Stimulated activated CD8-positive, alpha-beta memory T cell treated with anti-CD3 and anti-CD28 coated beads, Interleukin-7, amount 100 ng/mL, for 1 hour (primary cell): ENCODE measurements at places on chromosomes 11 and 22.

DNA sequence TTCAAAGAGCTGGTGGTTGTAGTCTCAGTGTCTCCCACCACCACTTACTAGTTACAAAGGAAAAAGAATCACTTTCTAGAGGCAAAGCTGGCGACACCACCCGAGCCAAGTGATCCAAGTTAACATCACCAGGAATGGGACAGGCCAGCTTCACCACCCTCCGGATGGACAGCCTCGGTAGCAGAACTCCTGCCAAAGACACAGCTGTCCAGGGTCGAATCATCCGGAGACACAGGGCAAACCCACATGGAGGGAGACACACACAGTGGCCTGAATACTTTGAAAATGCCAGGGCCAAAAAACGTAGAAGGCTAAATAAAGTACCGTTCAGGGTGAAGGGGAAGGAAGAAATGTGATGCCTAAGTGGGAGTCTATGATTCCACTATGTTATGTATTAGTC is 33.1 kb downstream of the KCNQ1 start:
- no peak for DNase-seq

GRCh38 chr22:38841211-38841610 is 2.6 kb downstream of the NPTXR start:
- no peak for DNase-seq

GRCh38 chr11:9020916-9021315 is 17.1 kb upstream of the NRIP3 start:
- DNase-seq = no peak

DNA sequence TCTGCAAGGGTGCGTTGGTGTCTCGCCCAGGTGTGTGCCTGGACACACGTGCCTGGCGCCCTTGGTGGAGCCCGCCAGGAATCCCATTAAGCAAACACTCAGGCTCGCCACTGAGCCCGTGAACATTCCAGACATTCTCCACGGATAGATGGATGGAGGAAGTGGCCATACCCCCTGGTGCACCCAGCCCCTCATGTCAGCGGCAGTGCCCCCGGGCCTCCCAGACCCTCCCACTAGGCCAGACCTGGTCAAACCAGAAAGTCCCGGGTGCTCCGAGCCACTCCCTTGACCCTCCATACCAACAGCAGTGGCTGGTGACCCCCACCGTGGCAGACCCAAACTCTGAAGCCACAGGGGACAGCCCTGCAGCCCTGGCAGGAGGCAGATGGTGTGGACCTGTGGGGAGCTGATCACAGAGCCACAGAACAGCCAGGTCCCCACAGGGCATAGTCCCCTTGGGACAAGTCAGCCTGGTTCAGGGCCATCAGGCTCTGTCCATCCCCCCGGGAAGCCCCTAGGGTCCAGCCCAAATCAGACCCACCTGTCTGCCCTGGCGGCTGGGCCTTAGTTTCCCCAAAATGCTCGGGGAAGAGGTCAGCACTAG is 1.9 kb downstream of the EPS8L2 start:
- DNase-seq = no peak

DNA sequence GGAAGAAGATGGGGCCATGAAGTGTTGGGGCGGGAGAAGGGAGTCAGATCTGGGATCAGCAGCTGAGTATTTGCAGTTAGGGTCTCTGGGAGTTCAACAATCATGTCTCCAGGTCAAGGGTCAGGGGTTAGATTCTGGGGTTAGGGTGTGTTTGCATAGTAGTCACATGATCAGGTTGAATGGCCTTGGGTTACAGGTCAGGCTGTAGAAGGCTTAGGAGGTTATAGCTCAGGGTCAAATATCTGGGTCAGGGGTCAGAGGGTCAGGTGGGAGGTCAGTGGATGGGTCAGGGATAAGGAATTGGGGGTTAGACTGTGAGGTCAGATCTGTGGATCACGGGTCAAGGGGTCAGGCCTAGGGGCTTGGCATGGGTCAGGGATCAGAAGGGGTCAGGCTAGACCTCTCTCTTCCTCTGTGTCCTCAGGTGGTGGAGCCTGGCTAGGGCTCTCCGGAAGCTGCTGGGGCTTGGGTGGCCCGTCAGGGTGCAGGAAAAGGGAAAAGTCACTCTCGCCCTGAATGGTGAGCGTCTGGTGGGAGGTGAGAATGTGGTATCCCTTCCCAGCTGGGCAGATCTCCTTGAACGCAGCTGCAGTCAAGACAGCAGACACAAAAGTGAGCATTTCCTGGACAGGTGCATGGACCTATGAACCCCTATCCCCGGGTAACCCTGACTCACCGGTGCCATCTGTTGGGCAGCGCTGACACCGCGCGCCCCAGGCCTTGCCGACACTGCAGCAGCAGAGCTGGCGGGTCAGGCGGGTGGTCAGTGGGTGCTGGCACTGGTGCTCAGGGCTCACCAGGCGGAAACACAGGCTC is 6.4 kb downstream of the LTBP3 start:
- DNase-seq = no peak

- no peak for DNase-seq
Observed at GRCh38 chr11:85934596-85935169, 79.5 kb downstream of the CCDC83 start.

DNA sequence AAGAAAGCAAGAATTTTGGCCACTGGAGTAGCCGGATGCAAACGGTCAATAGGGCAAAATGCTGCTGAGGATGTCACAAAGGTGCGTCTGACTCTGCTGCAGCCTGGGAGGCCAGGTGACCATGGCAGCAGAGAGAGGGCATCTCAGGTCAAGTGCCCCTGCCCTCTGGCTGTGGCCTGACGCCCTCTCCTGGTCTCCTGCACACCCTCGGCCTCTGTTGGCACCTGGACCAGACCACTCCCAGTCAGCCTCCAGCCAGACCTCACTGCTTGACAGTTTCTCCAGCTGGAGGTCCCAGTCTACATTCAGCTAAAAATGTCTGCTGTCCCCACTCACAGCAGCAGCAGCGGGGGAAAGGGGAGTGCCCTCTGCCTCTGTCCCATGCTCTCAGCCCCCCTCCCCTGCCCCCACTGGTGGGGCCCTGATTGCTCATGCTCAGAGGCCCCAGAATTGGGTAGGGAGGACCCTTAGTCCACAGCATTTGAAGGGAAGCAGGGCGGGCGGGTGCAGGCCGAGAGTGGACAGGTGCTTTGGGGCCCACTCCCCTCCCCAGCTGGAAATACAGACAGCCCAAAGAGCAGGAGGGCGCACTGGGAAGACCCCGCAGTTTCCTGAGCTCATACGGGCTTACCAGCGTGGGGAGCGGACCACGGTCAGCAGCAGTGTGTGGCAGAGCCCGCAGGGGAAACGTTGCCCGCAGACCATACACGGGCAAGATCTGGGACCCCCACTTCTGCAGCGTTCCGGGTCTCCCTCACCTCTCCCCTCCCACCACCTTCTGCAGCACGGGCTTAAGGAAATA is 1.6 kb upstream of the BRSK2 start:
- DNase-seq = no peak

DNA sequence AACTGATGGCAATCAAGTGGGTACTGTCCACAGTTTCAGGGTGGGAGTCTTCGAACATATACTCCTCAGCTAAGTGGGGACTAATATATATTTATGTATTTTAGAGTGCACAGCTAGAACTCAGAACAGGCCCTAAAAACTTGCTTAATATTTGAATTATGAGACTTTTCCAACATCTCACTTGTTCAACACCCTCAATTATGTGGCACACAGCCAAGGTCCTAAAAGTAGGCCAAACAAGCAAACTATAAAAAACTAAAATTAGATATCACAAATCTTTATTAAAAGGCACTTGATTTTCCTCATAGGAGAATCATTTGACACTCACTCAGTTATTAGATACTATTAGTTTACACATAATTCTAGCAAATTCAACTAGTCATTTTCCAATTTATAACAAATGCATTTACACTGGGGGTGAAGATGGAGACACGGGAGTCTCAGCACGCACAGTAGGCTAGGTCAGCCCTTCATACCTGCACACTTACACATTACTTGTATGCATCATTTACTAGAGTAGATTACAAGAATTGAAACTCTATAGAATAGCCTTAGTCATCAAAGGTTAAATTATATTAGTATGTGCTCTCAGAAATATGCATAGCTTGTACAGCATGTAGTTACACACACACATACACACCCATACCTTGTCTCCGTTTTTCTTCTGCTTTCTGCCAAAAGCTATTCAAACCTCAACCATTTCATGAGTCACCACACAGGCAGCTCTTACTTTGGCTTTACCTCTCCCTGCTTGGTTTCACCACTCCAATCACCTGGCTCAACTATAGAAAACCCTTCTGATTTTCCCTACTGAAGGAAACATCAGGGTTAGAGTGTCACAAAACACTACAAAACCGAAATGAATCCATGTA is 171.5 kb downstream of the SBF2 start:
- no peak for DNase-seq
